ENCODE measurements at places on chromosomes 5 and 9.

GRCh38 chr5:79263-79662 lies 12.7 kb upstream of the PLEKHG4B start:
- ATAC-seq, result no peak

DNA sequence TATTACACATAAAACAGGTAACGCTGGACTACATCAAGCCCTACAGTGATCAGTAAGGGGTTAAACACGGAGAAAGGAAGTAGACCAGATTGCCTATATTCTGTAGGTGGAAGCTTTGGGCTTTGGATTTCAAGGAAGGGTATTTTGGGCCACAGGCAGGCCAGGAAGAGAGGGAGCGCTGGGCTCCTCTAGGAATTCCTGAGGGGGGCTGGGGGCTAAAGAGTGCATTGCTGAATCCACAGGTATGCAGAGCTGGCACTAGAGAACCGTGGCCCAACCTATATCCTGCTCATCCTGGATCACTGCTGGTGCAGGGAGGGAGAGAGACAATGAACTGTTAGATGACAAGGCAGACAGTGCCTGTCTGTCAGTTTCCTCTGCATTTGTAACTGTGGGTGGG lies 367.1 kb downstream of the CSNK1G3 start:
- no peak for ATAC-seq

DNA sequence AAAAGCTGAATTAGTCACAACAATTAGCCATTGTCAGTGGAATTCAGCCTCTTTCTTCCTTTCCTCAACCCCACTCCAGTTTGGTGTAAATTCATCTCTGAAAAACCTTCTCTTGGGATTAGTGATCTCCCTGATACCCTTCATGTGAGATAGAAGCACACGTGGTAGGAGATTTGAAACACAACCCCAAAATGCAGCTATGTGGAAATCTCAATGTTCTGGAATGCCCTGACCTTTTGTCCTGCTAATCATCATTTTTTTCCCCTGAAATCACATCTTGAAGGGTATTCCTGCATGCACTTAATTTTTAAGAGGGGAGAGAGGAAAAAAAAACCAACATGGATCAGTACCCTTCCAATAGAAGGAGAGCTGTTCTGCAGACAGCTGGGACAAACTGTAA lies 612.6 kb downstream of the EBF1 start:
- no peak for ATAC-seq

DNA sequence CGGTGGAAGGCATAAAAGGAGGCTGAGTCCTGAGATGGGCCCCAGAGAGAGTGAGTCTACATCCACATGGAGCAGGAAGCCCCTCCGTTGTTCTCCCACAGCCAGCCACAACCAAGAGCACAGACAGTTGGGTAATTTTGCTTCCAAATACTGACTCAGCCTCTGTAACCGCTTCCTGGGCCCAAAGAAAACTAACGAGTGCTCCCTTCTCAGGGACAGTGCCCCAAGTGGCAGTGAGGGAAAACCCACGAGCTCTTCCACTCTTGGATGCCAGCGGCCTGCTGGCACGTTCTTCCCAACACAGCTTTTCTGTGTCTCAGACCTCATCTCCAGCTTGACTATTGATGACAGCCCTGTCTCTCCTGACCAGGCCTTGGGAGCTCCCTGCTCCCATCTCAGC lies 207.6 kb downstream of the FSTL4 start:
- no peak for ATAC-seq

DNA sequence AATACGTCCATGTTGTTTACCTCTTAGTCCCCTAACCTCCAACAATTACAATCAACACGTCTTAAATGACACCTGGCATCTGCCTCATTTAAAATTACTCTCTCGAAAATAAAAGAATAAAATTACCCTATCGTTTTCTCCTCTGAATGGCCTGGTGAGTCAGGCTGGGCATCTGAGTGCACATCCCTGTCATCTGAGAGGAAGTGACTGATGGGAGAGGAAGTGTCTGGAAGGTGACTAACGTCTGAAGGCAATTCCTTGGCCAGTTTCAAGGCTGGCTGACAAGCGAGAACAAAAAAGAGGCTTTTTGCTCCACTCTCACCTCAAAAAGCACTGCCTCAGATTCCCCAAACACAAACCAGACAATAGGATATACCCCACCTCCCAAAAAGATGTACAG lies 57.7 kb downstream of the MAPKAP1 start:
- peak; percentile 73 for ATAC-seq

DNA sequence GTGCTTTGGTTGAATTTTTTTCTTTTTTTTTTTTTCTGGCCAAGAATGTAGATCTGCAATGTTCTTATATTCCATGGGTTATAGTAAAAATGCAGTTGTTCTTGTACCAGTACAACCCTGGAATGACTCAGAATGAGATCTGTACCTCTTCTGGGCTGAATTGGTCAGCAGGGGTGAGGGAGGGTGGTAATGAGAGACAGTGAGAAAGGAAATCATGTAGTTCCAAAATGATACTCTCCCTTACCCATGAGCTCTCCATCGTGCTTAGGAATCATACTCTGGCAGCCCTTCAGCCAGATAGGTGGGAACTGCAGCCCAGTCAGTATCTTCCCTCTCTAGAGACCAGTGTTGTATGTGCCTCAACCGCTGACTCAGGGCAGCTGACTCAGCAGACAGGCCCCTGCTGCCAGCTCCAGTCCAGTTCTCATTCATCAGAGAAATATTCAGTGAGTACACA lies 2.1 kb upstream of the GLIS3 start:
- peak; percentile 14 for ATAC-seq

DNA sequence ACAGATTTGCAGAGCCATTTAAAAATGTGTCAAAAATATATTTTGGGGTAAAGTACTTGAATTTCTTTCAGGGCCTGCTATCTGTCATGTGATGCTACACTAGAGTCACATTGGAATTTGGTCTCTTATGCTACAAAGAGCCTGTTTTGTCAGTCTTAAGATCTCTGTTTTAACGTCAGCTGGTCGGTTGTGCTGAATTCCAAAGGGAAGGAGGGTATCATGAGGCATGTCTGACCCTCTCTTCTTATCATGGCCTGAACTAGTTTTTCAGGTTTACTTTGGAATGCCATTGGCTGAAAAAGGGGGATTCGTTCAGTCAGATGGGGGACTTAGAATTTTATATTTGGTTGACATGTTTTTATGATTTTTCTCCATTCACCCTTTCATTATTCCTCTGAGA lies 290.6 kb downstream of the CD180 start:
- ATAC-seq, result no peak

DNA sequence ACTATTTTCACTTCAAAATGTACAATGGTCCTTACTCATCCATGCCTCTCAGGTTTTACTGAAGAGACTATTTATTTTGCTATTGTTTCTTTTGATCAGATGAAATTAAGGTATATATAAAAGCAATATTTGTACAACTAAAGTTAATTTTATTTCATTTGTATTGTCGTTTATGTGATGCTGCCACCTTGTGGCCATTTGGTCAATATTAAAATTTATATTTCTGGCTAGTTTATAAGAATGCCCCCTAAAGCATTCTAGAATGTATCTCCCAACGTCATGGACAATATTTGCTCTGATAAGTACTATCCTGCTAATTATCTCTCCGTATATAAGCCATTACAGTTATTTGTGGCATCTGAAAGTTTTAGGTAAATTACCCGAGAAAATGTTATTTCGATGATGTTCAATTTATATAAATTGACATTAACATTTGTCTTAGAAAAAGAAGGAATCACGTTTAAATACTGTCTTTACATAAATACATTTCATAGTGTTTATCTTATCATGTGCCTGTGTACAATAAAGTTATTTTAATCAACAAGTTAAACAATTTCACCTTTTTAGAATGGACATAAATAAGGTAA lies 680.0 kb downstream of the TAF11L14 start:
- no peak for ATAC-seq

- ATAC-seq, result no peak
Measured at GRCh38 chr5:6026766-6027406, 351.5 kb downstream of the MED10 start.

GRCh38 chr5:150186897-150187296 lies 3.0 kb upstream of the SLC6A7 start:
- no peak for ATAC-seq

GRCh38 chr5:93378073-93378472 lies 202.9 kb downstream of the NR2F1-AS1 start:
- no peak for ATAC-seq

DNA sequence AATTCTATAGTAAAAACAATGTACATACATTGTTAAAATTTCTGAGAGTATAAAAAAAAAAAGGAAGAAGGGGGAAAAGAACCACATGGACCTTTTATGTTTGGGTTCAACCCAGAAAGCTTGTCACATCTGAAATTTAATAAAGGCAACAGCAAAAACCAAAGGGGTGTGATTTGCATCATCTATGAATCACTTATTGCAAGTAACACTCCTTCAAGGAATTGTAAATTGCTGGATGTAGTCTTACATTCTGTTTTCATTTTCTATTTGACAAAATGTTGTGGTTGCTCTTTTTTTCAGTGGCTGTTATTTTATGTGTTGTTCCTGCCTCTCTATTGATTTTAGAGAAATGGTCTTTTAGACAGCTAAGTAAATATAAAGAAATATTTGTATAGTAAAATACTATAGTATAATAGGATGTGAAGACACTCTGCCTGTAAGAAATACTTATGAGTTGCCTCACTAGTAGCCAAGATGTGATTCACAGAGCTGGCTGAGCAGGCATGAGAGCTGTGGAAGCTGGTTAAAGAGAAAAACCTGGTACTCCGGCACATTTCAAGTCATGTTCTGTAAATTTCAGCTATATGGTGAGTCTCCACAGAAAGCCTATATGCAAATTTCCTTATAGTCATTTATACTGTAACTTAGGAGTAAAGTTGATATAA lies 131.1 kb upstream of the CNTLN start:
- ATAC-seq, result no peak

GRCh38 chr9:4666042-4666699 lies at the start of gene SPATA6L:
Gene SPATA6L (minus strand): TSS chr9:4666480. CDS start chr9:4666250, 230 bp downstream.
- peak; percentile 39 for ATAC-seq

- ATAC-seq, result no peak
Measured at GRCh38 chr9:6889868-6890267, 132.1 kb downstream of the KDM4C start.

DNA sequence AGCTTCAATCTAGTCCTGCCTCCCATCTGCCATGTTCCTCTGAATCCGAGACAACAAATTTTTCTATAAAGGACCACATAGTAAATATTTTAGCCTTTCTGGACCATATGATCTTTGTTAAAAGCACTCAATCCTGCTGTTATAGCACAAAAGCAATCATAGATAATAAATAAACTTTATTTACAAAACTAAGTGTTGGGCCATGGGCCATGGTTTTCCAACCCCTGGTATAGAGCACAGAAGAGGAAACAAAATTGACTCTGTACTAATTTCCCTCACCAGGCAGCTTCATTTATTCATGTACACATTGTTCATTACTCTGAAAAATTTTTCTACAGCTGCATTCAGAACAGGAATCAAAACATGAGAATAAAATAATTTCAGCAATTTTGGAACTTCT lies 288.9 kb downstream of the AGTPBP1 start:
- ATAC-seq, result no peak

GRCh38 chr9:93413530-93413929 lies 38.0 kb upstream of the FAM120A start:
- ATAC-seq, result no peak

DNA sequence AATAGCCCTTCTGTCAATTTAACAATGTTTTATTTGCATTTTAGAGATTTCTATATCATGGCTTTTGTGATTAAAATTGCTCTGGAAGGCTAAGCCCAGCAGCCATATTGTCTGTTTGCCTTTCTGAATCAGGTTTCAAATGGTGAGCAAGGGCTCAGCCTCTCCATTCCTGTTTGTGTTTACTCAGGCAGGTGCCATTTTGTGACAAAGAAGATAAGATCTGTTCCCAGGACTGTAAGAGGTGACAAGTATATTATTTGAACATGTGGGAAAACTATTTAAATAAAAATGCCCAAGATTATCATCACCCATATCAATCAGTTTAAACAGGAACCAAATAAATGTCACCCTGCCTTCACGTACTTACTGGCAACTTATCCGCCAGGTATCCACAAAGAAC lies 641.3 kb upstream of the KLF4 start:
- ATAC-seq, result no peak

GRCh38 chr5:130868186-130868840 lies 296.7 kb downstream of the HINT1 start:
- no peak for ATAC-seq

DNA sequence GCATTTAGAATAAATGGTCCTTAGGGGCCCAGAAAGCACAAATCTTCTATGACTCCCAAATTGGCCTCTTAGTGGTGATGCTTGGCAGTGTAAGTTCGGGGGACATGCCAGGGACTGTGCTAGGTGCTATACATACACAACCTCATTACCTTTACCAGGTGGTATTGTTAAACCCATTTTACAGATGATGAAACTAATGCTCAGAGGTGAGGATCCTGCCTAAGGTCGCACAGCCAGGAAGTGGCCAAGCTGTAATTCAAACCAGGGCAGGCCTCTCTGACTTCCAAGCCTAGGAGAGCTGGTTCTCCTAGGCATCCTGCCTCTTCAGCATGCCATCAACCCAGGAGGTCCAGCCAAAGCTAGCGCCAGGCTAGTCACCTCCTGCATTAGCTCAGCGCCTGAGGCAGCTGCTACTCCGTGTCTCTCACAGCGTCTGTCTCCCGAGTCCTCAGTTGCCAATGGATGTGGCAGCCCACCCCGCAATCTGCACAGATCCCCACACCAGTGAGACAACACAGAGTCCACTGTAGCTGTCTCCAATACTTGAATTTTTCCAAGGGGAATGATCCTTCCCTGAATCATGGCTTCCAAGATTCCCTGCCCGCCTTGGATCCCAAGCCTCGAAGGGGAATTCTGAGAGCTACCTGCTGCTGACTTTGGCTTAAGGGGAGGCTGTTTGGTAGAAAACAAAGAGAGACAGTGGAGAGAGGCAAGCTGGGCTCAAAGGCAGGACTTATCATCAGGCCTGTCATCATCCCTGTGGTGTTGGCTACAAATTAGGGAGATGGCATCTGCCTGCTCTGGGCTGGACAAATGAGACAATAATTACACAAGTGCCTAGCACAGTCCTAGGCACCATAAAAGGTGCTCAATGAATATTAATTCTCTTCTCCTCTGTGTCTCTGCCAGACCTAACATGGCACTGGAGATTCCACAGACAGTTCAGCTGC lies 52.6 kb downstream of the CRB2 start:
- ATAC-seq, result no peak

GRCh38 chr9:36158122-36158521 lies 11.1 kb upstream of the CCIN start:
- no peak for ATAC-seq

DNA sequence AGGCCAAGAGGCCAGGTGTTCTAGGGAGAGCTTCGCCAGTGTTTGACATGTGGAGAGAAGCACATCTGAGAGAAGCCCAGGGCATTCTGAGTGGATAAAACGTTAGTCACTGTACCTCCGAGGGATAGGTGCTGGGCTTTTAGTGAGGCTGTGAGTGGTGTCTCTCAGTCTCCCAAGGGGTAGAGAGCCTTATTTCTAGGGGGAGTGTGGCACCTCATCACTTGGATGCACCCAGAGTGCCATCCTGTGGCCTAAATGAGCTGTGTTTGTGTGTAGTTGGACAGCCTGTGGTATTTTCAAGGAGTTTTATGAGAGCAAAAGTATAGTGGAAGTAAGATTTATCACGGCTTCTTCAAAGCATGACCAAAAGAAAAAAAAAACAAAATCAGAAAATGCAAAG lies 1046.9 kb upstream of the WWC1 start:
- no peak for ATAC-seq
